ENCODE measurements at places on chromosomes 12 and 14.

GRCh38 chr12:18652596-18652995 lies 85.2 kb downstream of the PLCZ1 start:
- no peak for DNase-seq

DNA sequence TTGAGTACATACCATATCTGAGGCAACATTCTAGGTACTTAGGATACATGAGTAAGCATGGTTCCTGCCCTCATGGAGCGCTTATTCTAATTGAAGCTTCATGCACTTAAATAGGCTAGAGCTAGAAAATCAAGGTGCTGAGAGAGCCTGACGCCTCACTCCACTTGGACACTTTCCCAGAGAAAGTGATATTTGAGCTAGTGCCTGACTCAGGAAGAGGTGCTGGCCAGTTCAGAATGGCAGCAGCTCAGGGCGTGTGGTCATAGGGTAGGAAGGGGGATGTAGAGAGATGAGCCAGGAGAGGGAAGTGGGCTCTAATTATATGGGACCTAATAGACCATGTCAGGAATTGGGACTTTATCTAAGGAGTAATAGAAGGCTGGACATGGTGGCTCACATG lies 33.3 kb downstream of the TULP3 start:
- no peak for DNase-seq

- peak; percentile 25 for DNase-seq
These were observed 9.4 kb upstream of the C12orf75 start for GRCh38 chr12:105321125-105321524.

DNA sequence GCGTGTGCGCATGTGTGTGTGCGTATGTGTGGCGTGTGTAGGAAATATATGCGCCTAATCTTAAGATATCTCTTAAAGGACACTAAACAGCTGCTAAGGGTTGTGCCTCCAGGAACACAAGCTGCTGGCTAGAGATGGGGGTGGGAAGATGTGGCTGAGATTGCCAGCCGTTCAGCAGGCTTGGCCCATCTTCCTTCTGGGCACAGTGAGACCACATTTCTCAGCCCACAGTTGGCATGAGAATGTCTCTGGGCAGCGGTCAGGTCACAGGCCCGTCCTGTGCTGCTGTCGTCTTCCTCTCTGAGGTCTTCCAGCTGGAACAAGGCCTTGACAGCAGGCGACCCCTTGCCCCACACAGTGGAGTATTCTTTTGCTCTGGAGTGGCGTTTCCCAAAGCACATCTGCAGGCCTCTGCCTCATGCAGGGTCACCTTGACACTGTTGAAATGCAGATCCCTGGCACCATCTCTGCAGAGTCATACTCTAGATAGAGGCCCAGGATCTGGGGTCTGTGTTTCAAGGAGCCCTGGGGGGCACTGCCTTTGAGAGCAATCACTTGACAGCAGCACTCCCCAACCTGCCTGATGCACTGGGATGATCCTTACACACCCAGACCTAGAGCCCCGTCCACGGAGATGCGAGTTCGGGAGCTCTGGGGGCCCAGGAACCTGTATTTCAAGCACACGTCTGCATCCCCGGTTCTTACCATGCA lies 335.5 kb upstream of the SFSWAP start:
- DNase-seq: no peak

DNA sequence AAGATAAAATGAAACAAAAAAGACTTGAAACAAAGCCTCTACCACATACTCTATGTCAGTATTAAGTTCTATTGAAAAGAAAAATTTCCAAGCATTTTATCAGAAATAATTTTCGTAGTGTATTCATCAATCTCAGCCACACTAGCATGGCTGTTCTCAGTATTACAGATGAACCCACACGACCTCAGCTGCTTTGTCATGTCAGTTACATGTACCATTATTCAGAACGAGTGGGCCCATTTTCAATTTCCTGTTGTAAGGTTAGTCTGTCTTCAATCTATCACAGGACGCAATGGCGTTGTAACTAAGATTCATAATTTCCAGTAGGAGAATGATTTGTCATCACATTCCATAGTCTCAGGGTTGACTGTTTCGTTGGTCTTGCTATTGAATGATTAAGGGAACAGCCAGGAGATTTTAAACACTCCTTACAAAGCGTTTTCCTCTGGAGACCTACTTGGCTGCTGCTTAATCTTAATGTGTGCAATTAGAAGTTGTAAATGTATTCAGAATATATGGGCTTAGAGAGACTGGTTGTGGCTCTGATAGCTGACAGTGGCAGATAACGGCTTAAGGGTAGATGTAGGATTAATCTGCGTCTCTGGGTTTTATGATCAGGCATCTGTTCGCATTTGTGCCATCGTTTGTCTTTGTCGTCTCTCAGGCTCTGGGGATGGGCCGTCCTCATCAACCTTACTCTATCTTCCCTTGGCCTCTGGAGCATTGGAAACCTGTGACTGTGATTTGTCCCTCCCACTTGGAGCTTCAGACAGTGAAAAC lies 65.4 kb downstream of the GLT1D1 start:
- no peak for DNase-seq

- DNase-seq: no peak
These were observed 14.4 kb downstream of the NEUROD4 start for GRCh38 chr12:55034218-55034617.

- DNase-seq: no peak
These were observed 241.1 kb downstream of the SPTSSA start for GRCh38 chr14:34220921-34221320.

- DNase-seq: no peak
These were observed 474.7 kb downstream of the SLC16A7 start for GRCh38 chr12:60070552-60070951.

DNA sequence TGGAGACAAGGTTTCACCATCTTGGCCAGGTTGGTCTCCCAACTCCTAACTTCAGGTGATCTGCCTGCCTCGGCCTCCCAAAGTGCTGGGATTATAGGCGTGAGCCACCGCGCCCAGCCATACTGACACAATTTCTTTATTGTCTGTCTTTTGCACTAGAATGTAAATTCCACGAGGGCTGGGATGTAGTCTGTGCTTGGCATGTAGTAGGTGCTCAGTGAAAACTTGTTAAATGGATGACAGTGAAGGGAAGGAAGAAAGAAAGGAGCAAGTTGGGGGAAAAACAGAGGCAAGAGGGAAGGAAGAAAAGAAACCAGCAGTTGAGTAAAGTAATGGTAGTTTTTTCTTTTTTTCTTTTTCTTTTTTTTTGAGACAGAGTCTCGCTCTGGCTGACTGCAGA lies 53.1 kb downstream of the LIMA1 start:
- DNase-seq: no peak

- DNase-seq: no peak
These were observed 272.8 kb downstream of the IPO8 start for GRCh38 chr12:30422844-30423243.

DNA sequence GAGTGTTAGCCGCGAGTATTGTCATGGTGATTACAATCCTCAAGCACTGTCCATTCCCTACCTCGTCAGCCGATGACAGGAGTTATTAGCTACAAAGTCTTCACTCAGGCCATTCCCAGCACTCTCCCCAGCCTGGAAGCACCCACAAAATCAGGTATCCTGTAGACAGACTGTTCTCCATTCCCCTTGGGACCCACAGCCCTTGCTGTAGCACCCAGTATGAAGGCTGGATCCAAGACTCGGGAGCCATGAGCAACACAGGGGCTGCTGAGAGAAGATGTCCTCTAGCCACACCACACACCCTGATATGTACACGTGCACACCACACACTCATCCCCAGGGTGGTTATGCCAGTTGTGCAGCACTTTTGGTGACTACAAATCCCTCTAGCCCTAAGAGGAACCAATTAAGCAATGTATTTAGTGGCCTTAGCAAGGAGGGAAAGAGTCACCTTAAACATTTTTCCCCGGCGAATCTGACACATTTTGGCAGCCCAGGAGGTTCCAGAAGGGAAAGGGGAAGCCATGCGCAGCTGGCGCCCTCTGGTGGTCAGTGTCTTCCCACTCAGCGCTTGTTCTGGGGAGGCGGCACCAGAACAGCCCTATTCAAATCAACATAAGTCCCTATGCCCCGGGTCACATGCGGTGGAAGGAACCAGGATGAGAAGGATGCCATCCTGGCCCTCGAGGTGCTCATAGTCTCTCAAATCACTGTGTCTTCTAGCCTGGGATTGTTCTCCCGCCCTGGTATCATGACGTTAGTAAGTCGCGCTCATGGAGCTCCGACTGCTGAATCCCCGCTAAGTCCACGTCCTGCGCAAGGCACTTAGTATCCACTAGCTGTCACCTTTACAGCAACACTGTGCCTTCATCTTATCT lies 96.9 kb downstream of the GCH1 start:
- peak; percentile 70 for DNase-seq

DNA sequence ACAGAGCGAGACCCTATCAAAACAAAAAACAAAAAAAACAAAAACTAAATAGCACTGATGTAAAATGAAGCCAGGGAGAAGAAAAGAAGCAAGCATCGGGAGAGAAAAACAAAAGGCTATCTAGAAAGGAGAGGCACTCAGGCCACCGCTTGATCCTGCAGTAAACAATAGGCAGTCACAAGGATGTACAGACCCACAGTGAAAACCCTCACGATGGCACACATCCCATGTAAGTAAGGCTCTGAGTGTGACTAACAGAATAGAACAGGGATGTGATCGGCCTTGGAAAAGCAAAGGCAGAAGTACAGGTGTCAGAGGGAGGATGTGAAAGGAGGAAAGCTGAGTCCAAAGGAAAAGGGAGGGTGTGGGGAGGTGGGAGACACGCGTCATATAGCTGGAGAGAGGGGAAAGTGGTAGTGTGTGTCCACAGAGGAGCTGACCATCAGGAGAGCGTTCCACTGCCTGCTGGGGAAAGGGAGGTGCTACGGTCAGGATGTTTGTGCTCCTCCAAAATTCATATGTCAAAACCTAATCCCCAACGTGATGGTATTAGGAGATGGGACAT lies 31.5 kb downstream of the CAMKK2 start:
- no peak for DNase-seq

DNA sequence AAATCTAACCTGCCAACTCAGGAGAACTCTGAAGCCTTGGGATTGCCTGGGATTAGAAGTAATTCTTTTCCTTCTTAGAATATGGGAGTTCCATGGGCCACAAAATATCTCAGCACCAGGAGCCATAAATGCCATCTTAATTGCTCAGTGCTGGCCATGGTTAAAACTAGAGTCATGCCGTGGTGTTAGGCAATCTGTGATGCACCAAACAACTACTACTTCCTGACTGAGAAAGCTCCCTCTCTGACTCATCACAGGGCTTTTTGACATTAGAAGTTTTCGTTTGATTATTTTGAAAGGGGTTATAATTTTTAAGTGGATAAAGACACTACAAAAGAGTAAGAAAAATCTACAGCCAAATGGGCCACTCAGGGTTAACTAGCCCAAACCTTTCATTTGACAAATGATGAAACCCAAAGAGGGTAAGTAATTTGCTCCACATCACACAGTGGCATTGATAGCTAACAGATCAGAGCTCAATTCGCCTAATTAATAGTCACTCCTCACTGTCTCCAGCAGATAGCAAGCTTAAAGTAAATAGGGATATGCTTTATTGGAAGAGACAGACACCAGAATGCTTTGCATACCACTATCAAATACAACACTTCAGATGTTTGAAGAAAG lies 377.3 kb downstream of the EMP1 start:
- DNase-seq: no peak

- DNase-seq: no peak
These were observed 98.6 kb downstream of the TNFAIP2 start for GRCh38 chr14:103221781-103222358.

GRCh38 chr12:52828156-52828555 lies 6.0 kb downstream of the KRT79 start:
- no peak for DNase-seq

DNA sequence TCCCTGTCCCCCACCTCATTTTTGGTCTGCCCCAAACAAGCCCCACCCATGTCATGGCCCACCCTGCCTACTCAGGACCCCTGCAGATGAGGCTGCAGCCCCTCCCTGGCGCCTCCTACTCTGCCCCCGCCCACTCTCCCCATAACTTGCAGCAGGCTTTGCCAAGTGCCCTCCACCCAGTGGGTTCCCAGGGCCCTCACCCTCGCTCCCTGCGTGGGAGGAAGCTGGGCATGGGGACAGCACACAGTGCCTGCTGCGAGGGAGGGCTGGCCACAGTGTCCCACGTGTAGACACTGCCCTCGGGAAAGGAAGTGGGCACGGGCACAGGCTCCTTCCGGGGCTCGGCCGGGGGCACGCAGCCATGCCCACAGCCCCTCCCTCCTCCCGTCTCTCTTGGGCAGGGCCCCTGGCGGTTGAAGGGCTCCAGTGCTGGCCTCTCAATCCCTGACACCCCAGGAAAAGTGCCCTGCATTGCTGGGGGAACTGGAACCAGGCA lies 9.4 kb downstream of the AKT1 start:
- no peak for DNase-seq

DNA sequence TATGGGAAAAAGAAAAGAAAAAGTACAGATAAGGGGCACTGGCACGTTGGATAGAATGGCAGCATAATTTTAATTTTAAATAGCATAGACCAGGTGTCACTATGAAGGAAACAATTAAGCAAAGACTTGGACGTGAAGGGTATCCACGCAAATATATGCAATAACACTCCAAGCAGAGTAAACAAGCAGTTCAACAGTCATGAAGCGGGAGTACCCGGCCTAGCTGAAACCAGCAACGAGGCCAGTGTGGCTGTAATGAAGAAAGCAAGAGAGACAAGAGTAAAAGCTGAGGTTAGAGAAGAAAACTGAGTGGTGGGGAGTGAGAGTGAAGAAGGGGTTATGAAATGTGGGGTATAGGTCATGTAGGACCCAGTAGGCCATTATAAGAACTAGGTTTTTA lies 85.4 kb downstream of the BCL2L14 start:
- no peak for DNase-seq

All from CD4-positive, alpha-beta T cell treated with Interleukin-12 subunit alpha and Interleukin-12 subunit beta, for 1 hour (primary cell).